ENCODE measurements at places on chromosomes 3 and 15. TPM values are rescaled to one million over a fixed set of nuclear protein-coding genes. Genes with fewer than 3 reads are reported as not detected.

Gene CDHR4
- not detected for total RNA-seq

- DNase-seq, result no peak
Measured at GRCh38 chr15:95086531-95087252, 855.3 kb downstream of the MCTP2 start.

DNA sequence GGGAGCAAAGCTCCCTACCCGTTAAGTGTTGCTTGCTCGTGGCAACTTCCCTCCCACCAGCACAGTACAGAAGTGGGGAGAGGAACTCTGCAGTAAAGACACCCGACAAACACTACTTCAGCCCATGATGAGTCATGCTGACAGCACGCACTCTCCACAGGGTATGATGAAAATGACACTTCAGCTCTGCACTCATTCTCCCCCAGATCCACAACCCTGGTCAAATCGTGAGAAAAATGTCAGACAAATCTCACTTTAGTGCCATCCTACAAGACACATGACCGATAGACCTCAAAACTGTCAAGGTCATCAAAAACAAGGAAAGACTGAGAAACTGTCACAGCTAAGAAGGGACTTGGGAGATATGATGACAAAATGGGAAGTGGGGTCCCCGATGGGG is 278.9 kb downstream of the OCA2 start:
- no peak for DNase-seq

- no peak for DNase-seq
Measured at GRCh38 chr15:87349181-87349580, 907.4 kb downstream of the NTRK3 start.

GRCh38 chr3:45164056-45164455 is 17.9 kb upstream of the CDCP1 start:
- DNase-seq, result no peak

DNA sequence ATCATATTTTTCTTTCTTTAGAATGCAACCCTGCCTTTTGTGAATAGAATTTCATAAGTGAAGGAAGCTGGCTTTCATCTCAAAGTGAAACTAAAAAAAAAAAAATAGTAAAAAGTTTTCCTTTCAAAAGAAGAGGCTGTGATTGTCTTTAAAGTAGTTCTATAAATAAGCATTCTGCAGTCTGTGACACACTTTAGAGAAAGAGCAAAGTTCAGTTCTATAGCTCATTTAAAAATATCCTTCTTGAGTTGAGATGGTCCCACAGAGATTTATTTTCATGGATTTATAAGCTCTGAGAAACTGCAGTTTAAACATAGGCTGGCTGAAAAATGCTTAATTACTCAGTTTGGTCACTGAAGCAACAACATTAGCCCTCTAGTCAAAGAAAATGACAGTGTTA is 36.1 kb upstream of the CNTN6 start:
- DNase-seq, result no peak

GRCh38 chr3:55615694-55616295 is 128.7 kb upstream of the WNT5A start:
- DNase-seq, result no peak

GRCh38 chr15:62324382-62324781 is 159.3 kb upstream of the C2CD4B start:
- no peak for DNase-seq

Gene CATSPER2
- total RNA-seq, result 3.0 TPM

Gene ITIH4
- total RNA-seq, result 16.0 TPM

GRCh38 chr3:10309736-10310135 is 11.2 kb downstream of the SEC13 start:
- DNase-seq, result no peak

- DNase-seq, result no peak
Measured at GRCh38 chr3:76827701-76828226, 212.1 kb upstream of the ROBO2 start.

- DNase-seq, result peak; percentile 20
Measured at GRCh38 chr15:82647835-82648256, 683 bp upstream of the CPEB1 start.

DNA sequence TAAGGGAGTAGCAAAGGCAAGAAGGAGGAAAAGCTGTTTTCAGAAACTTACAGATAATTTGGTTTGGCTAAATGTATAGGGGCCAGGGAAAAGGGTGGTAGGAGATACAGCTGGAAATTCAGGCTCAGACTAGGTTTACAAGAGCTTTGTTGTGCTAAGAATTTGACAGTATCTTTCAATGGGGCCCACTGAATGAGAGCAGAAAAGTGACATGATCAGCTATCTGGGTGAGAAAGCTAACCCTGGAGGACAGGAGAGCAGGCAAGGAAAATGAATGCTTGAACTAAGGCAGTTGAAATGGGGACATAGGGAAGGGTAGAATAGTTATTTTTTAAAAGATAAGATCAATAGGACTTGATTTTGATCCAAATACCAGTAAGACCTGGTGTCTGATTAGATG is 2.8 kb upstream of the EIF4G1 start:
- no peak for DNase-seq

DNA sequence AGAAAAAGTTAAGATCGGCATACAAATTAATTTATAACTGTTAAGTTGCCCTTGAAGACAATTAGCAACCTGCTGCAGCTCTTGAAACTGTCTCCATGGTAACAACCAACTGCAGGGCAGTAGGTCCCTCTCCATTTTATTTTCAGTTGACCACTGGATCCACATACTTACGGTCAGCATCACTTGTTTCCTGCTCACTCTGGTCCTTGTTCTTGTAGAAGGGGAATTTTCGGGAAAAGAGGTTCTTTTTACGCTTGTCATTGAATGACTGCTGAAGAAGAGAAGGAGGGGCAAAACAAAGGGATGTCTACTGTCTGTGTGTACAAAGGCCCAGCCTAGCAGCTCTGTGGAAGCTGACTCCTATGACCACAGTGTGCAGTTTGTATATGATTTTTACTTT is 46.8 kb upstream of the MELTF start:
- DNase-seq, result no peak

GRCh38 chr3:151135541-151136337 is 50.3 kb downstream of the MED12L start:
- peak; percentile 76 for DNase-seq

GRCh38 chr3:46714728-46715506 is 2.8 kb downstream of the PRSS50 start:
- no peak for DNase-seq

All from activated CD4-positive, alpha-beta memory T cell treated with anti-CD3 and anti-CD28 coated beads, Interleukin-2, amount 10 ng/mL, durations not matched to agents 7 days and 5 days (primary cell).